ENCODE measurements at places on chromosomes 11 and 22.

DNA sequence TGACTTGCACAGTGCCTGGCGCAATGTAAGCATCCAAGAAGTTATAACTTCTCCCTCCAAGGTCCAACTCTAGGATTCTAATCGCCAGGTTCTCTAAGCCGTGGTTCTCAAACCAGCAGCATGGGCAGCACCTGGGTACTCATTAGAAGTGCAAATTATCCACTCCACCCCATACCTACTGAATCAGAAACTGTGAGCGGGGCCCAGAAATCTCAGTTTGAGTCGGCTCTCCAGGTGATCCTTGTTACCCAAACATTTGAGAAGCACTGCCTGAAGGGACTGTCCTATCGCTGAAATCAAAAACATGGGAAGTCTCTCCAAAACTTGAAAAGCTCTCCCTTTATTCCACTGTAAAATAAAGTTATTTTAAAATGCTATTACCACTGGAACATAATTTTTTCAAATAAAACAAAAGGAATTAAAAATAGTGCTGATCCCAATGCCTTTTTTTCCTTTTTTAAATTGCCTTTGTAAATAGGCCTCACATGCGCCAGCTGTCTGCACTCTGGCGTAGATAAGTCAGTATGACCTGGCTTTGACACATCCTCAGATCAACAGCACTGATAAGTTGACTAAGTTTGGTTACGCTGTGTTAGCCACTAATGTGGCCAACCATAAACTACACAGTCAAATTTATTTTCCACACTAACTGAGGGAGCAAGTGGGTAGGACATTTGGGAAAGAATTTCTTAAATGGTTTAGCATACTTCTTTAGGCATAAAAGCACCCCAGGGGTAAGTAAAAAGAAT, 8.4 kb upstream of the CTR9 start:
- peak; percentile 44 for DNase-seq

- DNase-seq = no peak
Observed at GRCh38 chr11:2207212-2207611, 35.6 kb upstream of the TH start.

- no peak for DNase-seq
Observed at GRCh38 chr22:33650244-33650643, 270.0 kb downstream of the LARGE1 start.

DNA sequence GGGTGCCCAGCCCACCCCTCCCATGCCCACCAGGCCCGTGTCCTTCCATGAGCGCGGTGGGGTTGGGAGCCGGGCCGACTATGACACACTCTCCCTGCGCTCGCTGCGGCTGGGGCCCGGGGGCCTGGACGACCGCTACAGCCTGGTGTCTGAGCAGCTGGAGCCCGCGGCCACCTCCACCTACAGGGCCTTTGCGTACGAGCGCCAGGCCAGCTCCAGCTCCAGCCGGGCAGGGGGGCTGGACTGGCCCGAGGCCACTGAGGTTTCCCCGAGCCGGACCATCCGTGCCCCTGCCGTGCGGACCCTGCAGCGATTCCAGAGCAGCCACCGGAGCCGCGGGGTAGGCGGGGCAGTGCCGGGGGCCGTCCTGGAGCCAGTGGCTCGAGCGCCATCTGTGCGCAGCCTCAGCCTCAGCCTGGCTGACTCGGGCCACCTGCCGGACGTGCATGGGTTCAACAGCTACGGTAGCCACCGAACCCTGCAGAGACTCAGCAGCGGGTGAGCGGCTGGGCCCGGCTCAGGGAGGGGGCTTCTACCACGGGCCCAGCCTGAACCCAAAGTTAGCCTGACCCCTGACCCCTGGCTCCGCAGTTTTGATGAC, 3.0 kb downstream of the PKP3 start:
- no peak for DNase-seq

- DNase-seq = no peak
Observed at GRCh38 chr11:10225553-10225952, 68.5 kb downstream of the SBF2 start.

DNA sequence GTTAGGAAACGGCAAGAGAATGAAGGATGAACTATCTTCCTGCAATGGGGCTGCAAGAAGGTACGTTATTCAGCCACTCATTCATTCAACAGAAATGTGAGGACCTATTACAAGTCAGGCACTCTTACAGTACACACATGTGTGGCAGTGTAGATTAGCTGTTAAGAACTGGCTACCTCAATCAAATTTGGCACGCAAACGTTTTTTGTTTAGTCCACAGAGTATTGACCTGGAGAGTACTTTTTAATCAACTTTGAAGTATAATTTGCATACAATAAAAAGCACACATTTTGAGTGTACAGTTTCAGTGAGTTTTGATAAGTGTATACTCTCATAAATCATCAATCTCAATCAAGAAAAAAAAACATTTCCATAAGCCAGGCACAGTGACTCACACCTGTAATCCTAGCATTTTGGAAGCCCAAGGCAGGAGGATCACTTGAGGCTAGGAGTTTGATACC, 24.2 kb downstream of the MRTFA start:
- DNase-seq = no peak

DNA sequence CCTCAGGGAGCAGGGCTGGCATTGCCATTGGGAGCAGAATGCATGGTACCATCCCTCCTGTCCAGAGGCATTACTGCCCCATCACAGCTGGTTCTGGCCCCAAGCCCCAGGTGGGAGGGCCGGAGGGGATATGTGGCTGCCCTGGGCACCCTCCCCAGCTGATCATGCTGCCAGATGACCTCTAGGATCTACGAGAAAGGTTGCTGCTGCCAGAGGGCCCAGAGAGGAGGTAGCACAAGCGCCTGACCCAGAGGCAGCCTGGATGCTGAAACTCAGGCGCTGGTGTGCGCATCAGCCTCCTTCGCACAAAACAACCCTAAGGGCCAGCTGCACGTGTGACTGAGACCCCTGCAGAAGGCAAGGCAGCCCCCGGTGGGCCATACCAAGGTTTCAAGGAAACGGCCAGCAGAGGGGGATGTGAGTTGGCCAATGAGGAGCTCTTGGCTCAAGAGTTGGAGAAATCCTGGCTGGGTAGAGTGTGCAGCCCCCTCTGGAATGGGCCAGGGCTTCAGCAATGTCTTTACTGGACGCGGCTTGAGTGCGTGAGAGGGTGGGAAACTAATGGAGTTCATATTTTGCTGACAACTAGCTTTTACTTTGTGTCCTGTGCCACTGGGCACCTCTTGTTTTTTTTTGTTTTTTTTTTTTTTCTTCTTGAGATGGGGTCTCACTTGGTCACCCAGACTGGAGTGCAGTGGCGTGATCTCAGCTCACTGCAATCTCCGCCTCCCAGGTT, 88.3 kb upstream of the PARVA start:
- no peak for DNase-seq

DNA sequence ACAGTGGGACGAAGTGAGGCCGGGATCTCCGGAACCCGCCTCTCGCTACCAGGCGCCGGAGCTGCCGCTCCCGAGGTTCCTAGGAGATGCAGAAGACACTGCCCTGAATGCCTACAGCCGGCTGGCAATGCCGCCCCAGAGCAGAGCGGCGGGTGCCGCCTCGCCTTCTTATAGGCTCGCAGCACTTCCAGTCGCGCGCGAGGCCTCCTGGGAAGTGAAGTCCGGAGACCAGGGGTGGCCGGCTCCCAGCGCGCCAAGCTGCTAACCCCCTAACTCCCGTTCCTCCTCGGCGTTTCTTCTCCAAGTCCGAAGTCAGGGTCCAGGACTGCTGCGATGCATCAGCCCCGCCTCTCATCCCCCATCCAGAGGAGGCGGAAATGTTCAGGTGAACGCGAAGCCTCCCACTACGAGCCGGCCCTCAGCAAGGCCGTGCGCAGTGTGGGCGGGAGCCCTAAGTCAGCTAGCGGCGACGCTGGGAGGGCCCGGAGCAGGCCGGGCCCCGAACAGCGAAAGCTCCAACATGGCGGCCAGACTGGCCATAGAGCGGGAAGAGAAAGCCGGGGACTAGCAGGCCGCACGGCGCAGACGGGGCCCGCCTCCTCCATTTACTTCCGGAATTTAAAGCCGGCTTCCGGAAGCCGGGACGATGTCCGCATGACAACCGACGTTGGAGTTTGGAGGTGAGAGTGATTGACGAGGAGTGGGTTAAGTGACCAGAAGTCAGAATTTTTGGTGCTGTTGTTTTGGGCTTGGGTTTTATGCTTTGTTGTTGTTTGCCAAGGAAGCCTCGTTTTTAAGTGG, at the start of the genes CYB561A3 and TMEM138:
Gene CYB561A3 (minus strand): TSS at position 142 of the 801 bp plus-strand sequence. CDS start 5,169 bp downstream, outside the sequence.
Gene TMEM138 (plus strand): TSS at position 634 of the 801 bp plus-strand sequence. CDS start 2,017 bp downstream, outside the sequence.
- peak; percentile 86 for DNase-seq

GRCh38 chr11:120381401-120381800, 45.2 kb downstream of the ARHGEF12 start:
- no peak for DNase-seq

DNA sequence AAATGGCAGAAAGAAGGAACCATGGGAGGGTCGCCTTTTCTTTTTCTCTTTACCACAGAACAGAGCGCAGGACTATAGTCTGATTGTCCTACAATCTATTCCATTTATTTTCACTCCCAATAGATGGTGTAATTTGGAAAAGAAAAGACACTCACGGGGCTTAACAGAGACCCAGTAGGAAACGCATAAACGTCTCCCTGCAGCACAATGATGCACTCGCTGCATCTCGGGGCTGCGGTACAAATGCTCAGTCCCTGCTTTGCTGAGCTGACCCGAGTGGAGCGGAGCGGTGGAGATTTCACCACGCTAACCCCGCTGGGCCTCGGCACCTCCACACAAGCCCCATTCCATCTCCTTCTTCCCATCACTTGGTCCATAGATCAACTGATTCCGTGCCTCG, 1.5 kb downstream of the FEZ1 start:
- no peak for DNase-seq

DNA sequence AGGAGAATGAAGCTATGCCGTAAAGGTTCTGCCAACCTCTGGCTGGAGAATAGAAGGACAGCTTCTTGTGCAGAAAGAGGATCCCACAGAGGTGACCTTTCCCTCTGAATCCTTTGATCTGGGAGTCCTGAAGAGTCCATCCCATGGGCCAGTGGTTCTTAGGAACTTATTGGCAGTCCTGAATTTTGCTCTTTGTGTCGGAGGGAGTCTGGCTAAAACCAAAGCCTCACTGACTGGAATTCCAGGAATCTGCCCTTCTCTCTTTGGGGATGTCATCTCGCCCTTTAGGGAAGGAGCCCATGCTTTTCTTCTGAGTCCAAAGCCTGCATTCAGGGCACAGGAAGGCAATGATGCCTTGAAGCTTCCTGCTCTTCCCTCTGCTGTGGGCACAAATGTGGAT, 45.5 kb downstream of the PKNOX2 start:
- DNase-seq = no peak

- DNase-seq = no peak
Observed at GRCh38 chr11:2348986-2349385, 28.1 kb upstream of the CD81 start.

GRCh38 chr11:116202922-116203321, 569.9 kb downstream of the BUD13 start:
- DNase-seq = no peak

DNA sequence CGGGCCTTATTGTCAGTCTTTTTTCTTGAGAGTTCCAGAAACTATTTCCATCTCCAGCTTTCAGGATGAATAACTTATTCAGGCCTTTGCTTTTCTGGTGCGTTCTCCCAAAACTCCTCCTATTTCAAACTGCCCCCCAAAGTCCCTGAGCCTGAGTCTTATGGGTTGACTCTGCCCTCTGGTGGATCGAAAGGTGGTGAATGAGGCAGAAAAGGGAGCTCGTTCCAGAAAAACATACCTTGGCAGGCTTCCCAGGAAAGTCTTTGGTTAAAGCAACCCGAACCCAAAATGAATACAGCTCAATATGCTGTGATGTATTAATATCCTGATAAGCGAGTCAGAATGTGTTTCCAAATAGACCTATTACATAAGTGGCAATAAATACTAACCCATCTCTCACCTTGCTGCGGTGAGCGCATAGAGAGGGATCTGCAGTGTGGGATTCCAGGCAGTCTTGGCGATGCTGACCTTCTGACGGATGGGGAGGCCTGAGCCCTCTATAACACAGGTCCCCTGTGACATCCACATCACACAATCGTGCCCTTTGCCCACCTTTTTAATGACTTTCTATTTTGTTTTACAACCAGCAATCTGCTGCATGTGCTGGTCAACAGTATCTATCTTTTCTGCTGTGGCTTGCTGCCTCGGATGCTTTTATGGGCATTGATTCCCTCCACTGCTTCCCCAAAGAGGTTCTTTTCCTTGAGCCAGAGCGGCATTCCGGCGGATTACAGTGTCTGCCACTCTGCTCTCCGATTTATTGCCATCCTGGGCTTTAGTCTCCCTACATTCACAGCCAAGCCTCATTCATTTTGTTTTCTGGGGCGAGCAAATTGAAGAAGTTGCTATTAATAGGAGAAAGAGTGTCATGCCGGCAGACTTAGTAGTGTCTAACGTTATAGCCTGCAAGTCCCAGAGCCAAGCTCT, 756.8 kb downstream of the NTM start:
- DNase-seq = no peak
